ENCODE measurements at places on chromosomes 3 and 15.

- DNase-seq: no peak
These were observed 43.1 kb upstream of the TIPARP start for GRCh38 chr3:156631323-156631722.

DNA sequence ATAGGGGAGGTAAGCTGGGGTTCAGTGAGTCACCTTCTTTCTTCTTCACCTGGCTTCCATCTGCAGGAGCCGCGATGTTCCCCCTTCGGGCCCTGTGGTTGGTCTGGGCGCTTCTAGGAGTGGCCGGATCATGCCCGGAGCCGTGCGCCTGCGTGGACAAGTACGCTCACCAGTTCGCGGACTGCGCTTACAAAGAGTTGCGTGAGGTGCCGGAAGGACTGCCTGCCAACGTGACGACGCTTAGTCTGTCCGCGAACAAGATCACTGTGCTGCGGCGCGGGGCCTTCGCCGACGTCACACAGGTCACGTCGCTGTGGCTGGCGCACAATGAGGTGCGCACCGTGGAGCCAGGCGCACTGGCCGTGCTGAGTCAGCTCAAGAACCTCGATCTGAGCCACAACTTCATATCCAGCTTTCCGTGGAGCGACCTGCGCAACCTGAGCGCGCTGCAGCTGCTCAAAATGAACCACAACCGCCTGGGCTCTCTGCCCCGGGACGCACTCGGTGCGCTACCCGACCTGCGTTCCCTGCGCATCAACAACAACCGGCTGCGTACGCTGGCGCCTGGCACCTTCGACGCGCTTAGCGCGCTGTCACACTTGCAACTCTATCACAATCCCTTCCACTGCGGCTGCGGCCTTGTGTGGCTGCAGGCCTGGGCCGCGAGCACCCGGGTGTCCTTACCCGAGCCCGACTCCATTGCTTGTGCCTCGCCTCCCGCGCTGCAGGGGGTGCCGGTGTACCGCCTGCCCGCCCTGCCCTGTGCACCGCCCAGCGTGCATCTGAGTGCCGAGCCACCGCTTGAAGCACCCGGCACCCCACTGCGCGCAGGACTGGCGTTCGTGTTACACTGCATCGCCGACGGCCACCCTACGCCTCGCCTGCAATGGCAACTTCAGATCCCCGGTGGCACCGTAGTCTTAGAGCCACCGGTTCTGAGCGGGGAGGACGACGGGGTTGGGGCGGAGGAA lies 2.6 kb downstream of the ISLR2 start:
- DNase-seq: no peak

- DNase-seq: no peak
These were observed 21.2 kb upstream of the SIAH2 start for GRCh38 chr3:150783920-150784746.

DNA sequence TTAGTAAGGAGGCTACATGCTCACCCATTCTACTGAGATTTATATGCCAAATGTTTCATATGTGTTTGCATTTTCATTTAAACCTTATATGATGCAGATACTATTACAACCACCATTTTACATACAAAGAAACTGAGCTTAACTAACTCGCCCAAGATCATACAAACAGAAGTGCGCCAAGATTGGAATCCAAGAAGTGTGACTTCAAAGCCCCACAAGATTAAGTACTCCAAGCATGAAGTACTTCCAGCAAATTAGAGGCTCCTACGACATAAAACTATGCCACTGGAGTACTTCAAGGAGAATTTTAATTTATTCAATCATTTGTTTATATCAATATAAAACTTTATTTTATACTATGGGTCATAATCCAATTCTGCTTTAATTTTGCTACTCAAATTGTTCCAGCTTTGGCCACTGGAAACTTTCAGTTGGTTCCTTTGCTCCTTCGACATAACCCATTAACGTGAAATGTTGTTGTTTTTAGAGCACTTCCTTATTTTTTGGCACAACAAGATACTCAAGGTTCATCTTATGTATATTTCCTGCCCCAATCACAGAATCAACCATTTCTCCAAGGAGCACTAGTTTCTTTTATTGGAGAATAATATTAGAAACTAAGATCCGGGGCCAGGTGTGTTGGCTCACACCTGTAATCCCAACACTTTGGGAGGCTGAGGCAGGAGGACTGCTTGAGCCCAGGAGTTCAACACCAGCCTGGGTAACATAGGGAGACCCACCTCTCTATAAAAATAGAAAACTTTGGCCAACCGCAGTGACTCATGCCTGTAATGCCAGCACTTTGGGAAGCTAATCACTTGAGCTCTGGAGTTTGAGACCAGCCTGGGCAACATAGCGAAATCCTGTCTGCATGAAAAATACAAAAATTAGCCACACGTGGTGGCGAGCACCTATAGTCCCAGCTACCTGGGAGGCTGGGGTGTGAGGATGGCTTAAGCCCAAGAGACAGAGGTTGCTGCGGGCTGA lies 10.4 kb downstream of the INO80 start:
- DNase-seq: no peak

GRCh38 chr3:152823173-152823572 lies 11.8 kb upstream of the P2RY1 start:
- DNase-seq: no peak
